ENCODE measurements at places on chromosomes 5 and 9.

- no peak for DNase-seq
Observed at GRCh38 chr9:13410566-13411031, 131.1 kb upstream of the MPDZ start.

- peak; percentile 95 for DNase-seq
Observed at GRCh38 chr9:110192531-110193261, 15.3 kb downstream of the C9orf152 start.

- DNase-seq: peak; percentile 70
Observed at GRCh38 chr5:158406884-158407823, 548.2 kb upstream of the CLINT1 start.

- no peak for DNase-seq
Observed at GRCh38 chr5:125433457-125433856, 687.0 kb upstream of the ZNF608 start.

GRCh38 chr9:132943651-132944293 lies 644 bp downstream of the TSC1 start:
- no peak for DNase-seq

DNA sequence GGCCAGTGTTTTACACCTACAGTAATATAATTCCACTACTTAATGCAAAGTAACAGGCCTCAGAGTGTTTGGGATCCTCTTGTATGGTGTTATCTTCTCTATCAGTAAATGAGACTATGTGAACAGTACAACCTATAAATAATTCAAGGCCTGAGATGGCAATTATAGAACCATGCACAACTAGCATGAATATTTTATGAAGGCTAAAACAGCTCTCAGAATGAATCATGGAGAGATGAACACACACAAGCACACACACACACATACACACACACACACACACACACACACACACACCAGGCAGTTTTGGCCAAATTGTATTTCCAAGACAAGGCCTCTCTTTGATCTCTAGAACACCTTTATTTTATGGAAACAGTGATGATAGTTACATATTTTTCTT lies 224.9 kb downstream of the EBF1 start:
- DNase-seq: no peak

GRCh38 chr5:61333321-61333953 lies 1.4 kb downstream of the ZSWIM6 start:
- peak; percentile 85 for DNase-seq

DNA sequence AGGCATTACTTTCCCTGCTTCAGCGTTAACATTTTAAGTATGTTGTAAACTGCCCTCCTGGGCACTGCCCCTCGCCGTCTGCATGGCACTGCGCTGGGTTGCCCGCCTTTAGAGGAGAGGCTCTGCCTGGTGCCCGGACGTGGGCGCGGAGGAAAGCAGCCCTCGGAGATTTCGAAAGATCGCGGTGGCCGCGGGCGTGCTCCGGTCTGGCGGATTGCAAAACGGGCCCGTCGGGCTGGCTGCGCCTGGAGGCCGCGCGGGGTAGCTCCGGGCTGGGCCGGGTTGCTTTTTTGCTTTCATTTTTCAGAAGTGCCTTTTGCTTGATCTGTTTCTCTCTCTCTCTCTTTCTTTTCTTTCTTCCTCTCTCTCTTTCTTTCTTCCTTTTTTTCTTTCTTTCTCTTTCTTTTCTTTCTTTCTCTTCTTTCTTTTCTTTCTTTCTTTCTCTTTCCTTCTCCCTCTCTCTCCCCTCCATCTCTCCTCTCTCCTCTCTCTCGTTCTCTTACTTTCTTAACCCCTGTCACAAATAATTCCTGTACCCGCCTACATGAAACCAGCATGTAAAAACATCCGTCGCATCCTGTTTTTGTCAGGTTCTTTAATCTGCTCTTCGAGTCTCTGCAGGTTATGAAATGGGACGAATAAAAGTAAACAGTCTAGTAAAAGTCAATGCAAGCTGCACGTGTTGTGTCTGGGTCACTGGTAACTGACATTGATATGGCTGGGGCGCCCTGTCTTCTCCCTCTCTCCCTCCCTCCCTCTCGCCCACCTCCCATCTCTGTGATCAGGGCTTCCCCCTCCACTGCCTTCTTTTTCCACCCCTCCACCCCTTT lies 1.7 kb downstream of the FST start:
- DNase-seq: peak; percentile 40

- DNase-seq: no peak
Observed at GRCh38 chr5:81749561-81750307, 1.2 kb downstream of the SSBP2 start.

GRCh38 chr5:92730486-92730885 lies 850.5 kb downstream of the NR2F1-AS1 start:
- no peak for DNase-seq

- DNase-seq: peak; percentile 47
Observed at GRCh38 chr5:157855404-157855994, 3.4 kb downstream of the CLINT1 start.

DNA sequence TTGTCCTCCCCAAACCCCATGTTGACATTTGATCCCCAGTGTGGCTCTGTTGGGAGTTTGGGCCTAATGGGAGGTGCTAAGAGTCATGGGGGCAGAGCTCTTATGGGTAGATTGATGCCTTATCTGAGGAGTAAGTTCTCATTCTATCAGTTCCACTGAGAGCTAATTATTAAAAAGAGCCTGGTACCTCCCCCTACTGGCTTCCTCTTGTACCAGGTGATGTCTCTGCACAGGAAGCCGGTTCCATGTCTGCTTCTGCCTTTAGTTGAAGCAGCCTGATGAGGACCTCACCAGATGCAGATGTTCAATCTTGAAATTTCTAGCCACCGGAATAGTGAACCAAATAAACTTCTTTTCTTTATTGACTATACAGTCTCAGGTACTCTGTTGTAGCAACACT lies 10.8 kb downstream of the GABRB2 start:
- DNase-seq: no peak

GRCh38 chr5:80810425-80810824 lies 149.7 kb upstream of the RASGRF2 start:
- DNase-seq: no peak

GRCh38 chr5:53350991-53351770 lies 129.2 kb upstream of the FST start:
- no peak for DNase-seq

DNA sequence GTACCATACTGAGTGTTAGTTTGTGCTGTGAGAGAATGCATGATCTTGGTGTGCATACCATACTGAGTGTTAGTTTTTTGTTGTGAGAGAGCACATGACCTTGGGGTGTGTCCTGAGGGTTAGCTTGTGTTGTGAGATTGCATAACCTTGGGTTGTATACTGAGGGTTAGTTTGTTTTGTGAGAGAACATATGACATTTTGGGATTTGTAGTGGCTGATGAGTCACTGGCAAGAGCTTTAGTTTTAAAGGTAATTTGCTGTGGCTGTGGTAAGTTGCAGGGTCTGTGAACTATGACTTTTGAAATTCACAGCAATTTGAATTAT lies 1068.3 kb upstream of the EDIL3 start:
- no peak for DNase-seq

DNA sequence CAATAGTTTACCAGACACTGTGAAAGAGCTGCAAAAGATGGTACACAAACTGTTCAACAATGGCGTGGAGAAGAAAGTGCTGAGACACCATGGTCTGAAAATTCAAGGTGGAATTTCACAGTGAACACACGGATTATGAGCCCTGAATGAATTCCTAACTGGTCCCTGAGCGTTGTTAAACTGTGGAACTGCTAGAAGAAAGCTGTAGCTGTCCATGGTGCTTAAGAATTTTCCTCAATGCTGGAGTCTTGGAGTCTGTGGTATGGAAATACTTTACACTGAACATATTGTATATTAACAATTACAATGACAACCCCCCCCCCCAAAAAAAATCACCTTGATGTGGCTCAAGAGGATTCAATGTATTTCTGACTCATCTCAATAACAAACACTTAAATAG lies 68.5 kb downstream of the SLC24A2 start:
- DNase-seq: peak; percentile 31

- no peak for DNase-seq
Observed at GRCh38 chr9:112841261-112841660, 49.4 kb downstream of the SLC46A2 start.

- no peak for DNase-seq
Observed at GRCh38 chr9:74556685-74557084, 59.5 kb downstream of the RORB start.

GRCh38 chr5:129903466-129904101 lies 681 bp upstream of the CHSY3 start:
- DNase-seq: no peak

DNA sequence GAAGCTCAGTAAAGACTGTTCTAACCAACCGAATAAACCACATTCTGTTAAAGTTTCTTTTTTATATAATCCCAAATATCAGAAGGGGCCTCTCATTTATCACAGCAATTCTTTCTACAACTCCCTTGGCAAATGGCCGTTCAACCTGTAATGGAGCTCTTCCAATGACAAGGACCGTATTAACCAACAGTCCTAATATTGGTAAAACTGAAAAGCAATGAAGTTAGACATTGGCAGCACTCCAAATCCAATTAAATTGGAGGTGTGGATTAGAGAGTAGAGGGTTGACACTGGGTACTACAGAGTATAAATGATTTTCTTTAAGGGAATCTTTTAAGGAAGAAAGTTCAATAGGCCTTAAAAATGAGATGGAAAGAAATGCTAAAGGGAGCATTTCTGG lies 842 bp downstream of the TMED7 start:
- DNase-seq: no peak

GRCh38 chr5:4797445-4797844 lies 342.7 kb upstream of the ADAMTS16 start:
- no peak for DNase-seq

DNA sequence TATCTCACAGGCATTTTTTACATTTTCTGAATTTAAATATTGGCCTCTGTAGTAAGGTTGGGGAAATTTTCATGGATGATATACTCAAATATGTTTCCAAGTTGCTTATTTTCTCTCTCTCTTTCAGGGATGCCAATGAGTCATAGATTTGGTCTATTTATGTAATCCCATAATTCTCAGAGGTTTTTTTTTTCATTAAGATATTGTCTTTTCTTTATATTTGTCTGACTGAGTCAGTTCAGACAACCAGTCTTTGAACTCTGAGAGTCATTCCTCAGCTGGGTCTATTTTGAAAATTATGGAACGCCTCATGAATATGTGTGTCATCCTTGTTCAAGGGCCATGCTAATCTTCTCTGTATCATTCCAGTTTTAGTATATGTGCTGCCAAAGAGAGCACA lies 223.2 kb downstream of the PCSK1 start:
- peak; percentile 79 for DNase-seq

DNA sequence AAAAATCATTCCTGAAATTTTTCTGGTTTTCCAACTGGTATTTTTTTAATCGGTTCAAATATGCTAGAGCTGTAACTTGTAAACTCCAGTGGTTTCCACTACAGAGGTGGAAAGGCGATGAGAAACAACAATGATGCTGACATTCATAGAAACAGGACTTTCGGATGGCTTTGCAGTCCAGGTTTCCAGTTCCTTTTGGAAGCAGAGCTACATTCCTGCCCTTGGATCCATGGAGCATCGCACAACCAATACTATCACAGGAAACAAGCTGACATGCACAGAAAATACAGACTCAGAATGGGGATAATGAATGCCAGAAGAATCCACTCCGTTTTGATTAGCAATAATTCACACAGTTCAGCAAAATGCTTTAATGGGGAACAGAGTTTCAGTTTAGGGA lies 140.0 kb downstream of the EPB41L4A start:
- DNase-seq: no peak

DNA sequence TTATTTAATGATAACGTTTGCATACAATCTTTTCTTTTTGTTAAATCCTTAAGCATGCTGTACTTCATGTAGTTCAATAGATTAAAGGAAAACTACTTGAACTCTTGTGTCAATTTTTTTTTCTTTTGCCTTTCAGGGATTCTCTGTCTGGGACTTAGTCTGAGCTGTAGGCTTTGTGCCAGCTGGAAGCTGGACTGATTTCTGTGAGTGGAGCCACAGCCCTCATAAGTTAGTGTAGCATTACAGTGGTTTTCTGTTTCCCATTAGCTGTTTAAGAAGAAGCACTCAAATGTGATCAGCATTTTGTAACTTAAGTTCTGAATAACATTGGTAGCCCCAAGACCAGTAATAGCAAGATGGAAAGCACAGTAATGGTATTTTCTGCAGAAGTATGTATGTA lies 330.6 kb upstream of the MEF2C start:
- DNase-seq: peak; percentile 88

DNA sequence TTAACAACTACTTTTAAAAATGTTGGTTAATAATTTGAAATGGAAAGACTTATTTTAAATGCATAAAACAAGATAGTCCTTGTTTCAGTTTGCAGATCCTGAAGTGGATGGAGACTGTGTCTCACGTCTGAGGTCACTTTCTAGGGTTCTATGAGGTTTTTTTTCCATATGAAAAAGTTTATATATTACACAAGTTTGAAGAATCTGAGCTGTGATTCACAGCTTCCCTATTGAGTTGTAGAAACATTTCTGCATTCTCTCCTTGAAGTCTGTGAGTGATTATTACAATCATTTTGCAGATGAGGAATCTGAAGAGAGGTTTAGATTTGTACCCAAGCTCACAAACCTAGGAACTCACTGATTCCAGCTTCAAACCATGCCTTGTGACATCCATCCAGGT lies 442.5 kb upstream of the KLF4 start:
- no peak for DNase-seq

GRCh38 chr9:93761822-93762221 lies 185.4 kb downstream of the PHF2 start:
- no peak for DNase-seq

DNA sequence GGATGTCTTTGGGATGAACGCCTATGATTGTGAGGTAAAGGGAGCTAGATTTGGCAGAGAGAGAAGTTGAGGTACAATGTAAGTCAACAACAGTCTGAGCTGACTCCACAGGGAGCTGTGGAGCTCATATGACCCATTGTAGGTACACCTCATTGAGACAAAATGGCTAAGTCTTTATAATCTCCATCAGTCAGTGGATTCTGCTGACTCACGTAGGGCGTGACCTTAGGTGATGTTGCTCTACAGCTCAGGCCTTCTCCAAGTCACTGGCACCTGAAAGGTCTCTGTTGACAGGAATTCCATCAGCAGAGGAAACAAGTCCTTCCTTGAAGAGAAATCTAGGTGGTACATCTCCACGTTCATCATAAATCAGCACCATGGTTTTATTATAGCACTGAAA lies 118.2 kb upstream of the PRR16 start:
- no peak for DNase-seq

DNA sequence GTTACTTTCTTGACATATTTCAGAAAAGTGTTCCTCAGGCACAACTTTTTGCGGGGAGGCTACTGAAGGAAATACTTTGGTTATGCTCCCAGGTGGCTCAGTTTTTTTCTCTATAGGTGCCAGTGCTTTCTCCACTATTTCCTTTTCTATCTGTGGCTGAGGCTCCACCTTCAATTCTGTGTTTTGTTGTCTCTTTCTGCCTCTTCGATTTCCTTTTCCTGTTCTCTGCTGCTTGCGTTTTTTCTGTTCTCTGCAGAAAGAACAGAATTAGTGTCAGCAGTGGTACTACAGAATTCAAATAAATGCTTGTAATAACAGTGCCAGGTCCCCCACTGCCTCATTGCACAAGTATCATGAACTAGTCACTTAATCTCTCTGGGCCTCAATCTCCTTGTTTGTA lies 7.0 kb downstream of the HEMGN start:
- no peak for DNase-seq

GRCh38 chr9:8346296-8346695 lies 546.7 kb upstream of the DMAC1 start:
- no peak for DNase-seq

Measured in muscle of back (tissue), 13 donors.